ENCODE measurements at places on chromosomes 5 and 9.

- no peak for DNase-seq
These were observed 38.4 kb downstream of the SMC5 start for GRCh38 chr9:70297141-70297540.

GRCh38 chr5:74316064-74316603 is 324.4 kb downstream of the ENC1 start:
- DNase-seq, result no peak

DNA sequence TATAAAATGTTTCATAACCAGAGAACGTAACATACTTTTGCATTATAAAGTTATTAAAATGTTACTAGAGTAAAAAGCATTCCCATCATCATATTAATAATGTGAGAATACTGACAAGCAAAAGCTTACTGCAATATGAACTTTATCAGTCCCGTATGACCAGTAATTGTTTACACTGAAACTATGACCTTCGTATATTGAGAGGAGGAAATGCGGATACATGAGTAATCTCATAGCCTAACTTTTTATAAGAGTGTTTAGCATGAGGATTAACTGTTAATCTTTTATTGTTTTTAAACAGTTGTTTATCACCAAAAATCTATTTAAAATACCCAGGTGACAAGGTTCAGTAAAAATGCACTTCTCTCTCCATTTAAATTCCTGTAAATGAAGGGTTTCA is 272.4 kb downstream of the SLF1 start:
- no peak for DNase-seq

DNA sequence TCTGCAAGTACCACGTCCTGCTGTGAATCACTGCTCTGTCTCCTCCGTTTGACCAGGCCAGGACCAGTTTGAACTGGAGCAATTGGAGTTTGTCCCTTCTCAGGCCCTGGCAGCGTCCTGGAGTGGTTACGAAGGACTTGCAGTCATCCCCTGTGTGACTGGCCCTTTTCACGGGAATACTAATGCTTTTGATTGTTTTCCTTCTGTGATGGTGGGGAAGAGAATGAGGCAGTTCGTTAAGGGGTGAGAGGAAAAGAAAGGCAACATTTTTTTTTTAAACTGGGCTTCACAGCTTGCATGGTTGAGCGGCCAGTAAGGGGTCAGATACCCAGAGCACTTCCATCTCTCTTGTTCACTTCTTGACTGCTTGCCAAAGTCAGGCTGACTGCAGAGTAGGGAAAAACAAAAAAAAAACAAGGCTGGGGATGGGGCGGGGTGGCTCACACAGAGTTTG is 153.5 kb upstream of the STK32A start:
- no peak for DNase-seq

DNA sequence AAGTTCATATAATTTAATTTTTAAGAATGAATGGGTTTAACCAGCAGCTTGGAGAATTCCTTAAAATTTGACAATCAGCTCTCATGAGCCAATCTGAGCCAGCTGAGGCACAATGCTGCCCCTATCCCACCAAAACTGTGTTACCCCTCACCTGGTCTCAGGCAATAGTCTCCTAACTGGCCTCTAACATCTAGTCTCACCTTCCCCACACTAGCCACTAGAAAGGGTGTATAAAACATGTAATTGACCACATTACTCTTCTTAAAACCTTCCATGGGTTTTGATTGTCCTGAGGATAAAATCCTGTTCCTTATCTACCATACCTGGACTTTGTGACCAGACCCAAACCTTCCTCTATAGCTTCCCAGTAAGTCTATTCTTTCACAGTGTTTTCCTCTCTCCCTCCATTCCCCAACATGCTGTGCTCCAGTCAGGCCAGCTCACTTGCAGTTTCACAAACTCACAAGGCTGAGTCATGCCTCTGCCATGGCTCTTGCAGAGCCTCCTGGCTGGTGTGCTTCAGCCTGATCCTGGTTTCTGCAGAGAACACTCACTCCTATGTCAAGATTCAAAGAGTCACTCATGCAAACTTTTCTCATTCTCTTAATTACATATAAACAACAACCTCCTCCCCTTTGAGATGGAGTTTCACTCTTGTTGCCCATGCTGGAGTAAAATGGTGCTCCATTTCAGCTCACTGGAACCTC is 16.0 kb upstream of the ZCCHC7 start:
- DNase-seq, result no peak

DNA sequence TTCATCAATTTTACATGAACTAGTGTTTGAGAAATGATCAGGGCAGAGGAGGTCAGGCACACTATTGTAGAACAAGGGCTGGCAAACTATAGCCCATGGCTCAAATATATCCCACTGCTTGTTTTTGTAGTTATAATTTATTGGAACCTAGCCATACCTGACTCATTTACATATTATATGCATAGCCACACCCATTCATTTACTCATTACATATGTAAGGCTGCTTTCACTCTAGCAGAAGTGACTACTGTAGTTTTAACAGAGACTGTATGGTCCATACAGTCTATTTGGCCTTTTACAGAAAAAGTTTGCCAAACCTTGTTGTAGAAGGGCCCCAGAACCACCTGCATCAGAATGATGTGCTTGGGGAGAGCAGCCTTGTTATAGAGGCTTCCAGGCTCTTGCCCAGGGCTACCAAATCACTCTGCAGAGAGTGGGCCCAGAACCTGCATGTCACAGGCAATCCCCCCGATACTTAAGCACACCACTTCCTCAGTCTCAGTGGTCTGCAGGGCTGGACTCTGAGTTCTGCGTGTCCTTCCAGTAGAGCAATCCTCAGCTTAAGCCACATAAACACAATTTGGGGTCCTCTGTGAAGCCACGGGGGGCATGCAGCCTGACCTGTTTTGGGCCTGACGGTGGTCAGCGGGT is 6.7 kb downstream of the ANKS6 start:
- no peak for DNase-seq

GRCh38 chr5:13250464-13251291 is 693.8 kb downstream of the DNAH5 start:
- DNase-seq, result no peak

- no peak for DNase-seq
These were observed 130.0 kb upstream of the CDKN2B start for GRCh38 chr9:22138956-22139660.

GRCh38 chr5:11007269-11007870 is 246.3 kb upstream of the DAP start:
- no peak for DNase-seq

- no peak for DNase-seq
These were observed 94.4 kb upstream of the ITGA1 start for GRCh38 chr5:52693280-52693679.

DNA sequence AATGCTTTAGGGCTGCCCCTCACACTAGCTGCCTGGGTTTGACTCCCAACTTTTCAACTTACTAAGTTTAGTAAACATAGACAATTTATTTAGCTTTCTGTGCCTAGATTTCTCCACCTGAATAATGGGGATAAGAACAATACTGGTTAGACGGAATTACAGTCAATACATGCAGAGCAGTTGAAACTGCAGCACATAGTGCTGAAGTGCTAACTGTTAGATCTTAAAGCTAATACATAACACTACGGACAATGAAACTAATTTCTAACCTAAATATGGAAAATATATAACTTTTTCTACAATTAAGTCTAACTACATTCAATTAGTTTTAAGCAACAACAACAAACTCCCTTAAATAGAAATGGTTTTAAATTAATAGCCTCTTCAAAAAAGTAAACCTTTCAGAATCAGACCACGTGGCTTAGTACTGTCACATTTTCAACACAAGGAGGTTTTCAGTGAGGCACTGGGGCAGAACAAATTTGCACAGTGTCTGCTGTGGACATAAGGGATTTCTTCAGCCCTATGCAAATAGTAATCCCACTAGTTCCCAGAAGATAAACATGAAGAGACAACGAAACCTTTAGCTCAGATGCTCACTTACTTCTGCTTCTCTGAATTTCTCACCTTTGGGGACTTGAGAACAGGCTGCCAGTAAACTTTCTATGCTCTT is 293.4 kb downstream of the EDIL3 start:
- peak; percentile 57 for DNase-seq

DNA sequence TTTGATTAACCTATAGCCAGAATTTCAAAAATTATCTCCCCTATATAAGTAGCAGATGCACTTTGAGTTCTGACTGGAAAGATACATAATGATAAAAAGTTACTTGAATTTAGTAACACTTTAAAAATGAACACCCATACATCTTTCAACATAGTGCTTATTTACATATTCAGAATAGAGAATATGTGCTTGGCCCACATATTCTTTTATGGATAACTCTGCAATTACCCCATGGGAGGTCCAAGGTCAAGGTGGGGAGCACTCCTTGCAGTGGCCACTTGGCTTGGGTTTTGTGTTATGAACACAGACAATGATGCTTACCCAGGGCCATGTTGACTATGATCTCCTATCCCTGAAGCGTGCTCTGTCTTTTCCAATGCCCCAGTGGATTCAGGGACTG is 169.3 kb downstream of the CDC42SE2 start:
- no peak for DNase-seq

DNA sequence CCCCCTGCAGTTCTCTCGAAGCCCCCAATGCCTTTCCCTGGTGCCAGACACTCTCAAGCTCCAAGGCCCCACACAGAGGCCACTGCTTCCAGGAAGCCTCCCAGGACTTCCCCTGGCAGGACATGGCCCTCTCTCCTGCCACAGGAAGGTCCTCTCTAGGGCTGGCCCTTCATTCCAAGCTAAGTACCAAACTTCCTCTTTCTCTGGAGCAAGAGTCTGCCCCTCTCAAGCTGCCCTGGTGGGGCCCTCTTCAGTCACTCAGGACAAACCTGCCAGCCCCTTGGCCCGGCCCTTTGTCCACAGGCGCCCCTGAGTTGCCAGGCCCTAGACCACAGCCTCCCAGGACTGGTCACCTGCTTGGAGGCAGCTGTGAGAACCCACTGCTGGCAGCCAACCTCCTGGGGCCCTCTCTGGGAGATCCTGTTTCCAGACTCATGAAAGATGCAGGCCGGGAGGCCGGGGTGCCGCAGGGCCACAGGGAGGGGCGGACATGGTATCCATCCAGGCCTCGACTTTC is 6.6 kb downstream of the NINJ1 start:
- no peak for DNase-seq

DNA sequence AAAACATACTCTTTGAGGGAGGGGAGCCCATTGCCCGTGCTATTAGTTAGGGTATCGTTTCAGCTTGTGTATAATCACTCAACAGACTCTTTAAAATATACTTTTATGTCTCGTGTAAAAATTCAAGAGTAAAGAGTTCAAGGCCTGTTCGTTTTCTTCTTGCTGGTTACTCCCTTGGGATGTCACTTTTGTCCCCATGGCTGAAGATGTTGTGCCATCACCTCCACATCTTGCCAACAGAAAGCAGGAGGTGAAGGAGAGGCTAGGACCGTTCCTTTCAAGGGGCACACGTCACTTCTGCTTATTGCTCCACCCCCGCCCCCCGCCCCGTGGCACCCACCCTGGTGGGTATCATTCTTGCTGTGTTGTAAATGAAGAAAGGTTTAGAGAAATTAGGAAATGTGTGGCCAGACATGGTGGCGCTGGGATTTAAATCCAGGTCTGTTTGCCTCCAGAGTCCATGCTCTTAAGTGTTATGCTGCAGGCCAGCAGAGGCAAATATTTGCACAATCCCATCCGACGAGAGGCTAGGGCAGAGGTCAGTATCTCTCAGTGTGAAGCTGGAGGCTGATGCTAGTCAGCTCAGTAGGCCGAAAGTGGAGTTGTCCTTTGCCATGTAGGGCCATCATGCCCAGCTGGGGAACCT is 3.0 kb downstream of the MLANA start:
- DNase-seq, result no peak

GRCh38 chr9:37119360-37119759 is 1.0 kb upstream of the ZCCHC7 start:
- DNase-seq, result no peak

DNA sequence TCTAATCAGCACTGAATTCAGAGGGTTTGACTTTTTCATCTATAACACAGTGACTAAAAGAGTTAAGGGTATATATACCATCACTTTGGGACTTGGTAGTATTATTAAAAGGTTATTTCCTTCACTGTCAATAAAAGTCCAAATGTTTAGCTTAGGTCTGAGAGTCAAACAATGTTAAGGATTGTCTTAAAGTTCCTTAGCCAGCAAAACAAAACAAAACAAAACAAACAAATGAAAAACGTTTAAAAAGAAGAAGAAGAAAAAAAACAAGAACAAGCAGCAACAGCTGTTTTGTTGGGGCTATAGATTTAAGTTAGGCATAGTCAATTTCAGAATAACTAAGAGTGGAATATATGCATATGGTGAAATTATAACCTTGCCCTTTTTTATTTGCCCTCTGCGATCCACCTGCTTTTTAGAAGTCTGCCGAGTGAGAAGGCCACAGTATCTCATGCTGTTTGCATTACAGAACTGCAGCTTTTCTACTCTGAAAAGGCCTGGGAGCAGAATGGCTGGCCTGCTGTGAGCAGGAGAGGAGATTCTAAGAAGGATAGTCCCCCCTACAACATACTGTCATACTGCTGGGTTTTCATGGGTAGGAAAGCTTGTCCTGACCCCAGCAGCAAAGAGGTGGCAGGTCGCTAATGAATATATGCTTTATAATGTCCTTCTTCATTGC is 141.7 kb downstream of the NTRK2 start:
- DNase-seq, result no peak

DNA sequence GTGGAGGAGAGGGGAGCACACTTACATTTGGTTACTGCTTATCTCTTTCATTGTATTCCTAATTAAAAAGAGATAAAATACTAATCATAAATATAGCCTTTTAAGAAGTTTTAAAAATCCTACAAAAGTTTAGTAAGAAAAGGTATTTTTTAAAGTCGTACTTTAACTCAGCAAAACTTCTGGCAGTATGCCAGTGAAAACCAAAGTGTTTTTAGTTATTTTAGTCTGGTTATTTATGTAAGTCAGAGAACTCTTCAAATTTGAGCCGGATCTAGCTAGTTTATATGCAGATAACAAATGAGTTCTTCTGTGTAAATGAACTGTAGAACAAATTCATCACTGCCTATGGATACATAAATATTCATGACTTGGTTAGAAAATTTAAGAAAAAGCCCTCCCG is 36.5 kb upstream of the ANKDD1B start:
- no peak for DNase-seq

DNA sequence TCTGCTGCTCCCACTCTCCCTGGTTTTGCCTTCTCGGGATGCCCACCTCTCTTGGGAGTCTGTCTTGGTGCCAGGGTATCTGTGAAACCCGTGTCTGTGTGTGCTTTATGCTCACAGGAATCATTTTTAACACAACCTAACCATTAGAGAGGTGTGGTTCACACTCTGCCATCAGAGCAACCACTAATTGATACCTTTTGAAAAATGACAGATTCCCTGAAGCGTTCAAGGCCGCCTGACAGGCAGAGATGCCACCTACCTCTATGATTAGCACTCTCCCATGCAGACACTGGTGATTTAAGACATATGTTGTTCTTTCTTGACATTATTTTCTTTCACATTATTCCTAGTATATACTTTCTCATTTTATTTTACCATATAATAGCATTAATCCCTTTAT is 207.3 kb upstream of the SGCD start:
- DNase-seq, result no peak

GRCh38 chr5:146794326-146795029 is 84.1 kb downstream of the PPP2R2B start:
- no peak for DNase-seq
